ENCODE measurements at places on chromosomes 6 and 20.

DNA sequence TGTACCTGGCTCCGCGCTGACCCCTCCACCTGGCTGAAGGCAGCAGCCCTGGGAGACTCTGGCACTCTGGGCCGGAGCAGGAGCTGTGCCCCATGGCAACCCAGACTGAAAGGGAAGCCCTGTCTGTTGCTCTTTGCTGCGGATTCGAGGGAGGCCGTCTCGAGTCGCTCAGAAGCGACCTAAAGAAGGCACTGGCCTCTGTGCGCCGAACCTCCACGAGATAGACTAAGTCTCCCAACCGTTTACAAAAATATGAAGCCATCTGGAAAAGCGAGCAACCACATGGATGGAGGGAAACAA lies 10.5 kb upstream of the TBX18 start:
- no peak for DNase-seq

- DNase-seq, result no peak
Observed at GRCh38 chr6:71410681-71411080, 122.1 kb downstream of the OGFRL1 start.

DNA sequence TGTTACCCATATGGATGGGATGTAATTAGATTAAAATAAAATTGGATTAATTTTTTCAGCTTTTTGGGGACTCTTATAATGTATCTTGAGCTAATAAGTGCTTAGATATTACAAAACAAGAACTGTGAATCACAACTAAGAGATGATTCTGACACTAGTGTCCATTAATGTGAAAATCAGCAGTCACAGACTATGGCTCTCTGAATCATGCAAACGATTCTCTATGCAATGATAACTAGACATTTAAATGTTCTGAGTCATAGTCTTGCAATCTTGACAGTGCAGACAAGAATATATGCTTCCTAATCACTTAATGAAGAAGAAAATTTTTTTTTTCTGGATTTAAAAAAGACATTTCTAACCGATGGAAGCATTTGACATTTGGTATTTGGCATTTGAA lies 82.2 kb upstream of the OPRM1 start:
- no peak for DNase-seq

- no peak for DNase-seq
Observed at GRCh38 chr6:23305325-23305943, 736.1 kb downstream of the HDGFL1 start.

GRCh38 chr6:144543006-144543871 lies 258.1 kb downstream of the UTRN start:
- DNase-seq, result no peak

DNA sequence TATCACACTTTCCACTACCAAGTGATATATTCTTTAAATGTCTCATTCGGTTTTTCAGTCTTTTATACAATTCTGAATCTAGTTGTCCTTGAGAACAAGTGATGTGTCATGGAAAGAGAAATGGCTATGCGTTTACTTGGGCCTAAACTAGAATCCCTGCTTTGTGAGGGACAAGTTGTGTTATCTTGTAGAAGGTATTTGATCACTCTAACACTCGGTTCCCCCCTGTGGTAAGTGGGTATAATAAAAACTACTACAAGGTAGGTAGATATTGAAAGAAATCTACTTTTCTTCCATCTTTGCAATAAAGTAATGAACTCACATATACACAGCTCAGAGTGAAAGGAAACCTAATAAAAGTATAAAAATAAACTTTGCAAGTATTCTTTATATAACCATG lies 108.9 kb downstream of the MANEA start:
- no peak for DNase-seq

- DNase-seq, result no peak
Observed at GRCh38 chr6:143515061-143515760, 3.7 kb upstream of the FUCA2 start.
